ENCODE measurements at places on chromosomes 16 and 17. TPM values are rescaled to one million over a fixed set of nuclear protein-coding genes. Genes with fewer than 3 reads are reported as not detected.

DNA sequence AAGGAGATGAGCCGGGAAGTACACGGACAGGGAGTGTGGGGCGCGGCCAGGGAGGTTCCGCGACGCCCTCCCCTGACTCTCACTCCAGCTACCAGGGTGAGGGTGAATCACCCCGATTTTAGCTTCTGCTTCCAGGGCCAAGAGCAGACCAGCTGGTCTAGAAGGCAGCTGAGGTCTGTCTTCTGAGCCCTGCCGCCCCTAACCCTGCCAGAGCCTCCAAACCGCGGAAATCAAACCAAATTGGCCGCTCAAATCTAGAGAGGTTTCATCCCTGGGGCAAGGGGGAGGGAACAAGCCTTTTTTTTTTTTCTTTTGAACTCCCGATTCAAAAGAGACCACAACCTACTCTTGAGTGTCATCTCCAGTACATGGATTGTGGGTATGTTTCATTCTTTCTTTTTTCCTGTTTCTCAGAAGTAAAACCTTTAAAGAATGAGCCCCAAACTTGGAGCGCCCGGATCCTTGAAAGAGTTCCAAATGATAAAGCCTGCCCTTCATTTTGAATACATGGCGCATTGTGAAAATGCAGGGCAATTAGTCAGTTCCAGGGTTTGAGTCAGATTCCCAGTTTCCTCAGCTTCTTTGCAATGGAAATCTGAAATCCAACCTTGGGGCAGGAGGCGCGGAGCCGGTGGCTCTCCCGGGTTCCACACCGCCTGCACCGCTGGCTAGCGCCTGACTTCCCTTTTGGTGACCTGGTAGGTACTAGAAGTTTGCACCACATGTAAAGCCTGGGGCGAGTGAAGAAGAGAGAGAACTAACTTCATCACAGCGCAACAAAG is 16.5 kb upstream of the ZFHX3 start:
- DNase-seq: no peak

DNA sequence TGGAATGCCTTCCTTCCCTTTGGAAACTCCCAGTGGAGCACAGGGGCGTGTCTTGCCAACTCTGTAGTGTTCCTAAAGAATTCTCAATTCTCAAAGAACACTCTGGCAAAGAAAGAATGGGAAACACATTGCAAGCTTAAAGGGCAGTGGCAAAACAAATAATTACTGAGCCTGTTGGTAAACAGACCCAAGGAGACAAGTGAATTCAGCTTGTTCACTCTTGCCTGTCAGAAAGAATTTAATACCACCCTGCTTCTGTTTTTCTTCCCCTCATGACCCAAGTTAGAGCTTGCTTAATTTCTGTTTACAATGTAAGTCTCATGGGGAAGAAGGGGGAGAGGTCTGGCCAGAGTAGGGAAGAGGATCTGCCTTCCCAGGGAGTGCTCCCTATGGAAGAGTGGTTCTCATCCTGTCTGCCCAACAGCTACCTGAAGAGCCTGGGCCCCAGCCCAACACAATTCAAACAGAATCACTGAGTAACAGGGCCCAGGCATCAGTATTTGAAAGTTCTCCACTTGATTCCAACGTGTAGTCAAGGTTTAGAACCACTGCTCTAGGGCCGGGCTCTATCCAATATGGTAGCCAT is 386.0 kb downstream of the SLC39A11 start:
- no peak for DNase-seq

GRCh38 chr16:83705856-83706255 is 101.9 kb upstream of the HSBP1 start:
- no peak for DNase-seq

DNA sequence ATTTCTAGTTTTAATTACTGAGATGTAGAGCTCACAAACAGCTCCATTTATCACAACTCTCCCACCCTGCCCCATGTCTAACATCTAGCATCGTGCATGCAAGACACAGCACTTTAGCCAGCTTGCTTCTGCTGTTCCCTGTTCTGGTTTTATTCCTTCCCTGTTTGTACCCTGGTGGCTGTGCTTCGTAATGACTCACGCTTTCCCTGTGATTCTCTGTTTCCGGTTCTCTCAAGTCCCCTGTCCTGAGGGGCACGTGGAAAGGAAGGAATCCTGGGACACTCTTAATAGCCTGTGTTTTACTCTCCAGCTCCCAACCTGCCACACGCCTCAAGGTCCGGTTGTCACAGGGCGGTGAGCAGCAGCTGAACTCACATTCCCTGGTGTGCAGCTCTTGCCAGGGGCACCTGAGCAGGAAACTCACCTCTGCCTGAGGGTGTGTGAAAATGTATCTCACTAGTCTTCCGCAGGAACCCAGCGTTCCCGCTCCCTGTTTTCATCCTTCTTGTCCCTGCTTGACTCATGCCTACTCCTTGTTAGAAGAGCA is 10.6 kb downstream of the SHISA6 start:
- no peak for DNase-seq

DNA sequence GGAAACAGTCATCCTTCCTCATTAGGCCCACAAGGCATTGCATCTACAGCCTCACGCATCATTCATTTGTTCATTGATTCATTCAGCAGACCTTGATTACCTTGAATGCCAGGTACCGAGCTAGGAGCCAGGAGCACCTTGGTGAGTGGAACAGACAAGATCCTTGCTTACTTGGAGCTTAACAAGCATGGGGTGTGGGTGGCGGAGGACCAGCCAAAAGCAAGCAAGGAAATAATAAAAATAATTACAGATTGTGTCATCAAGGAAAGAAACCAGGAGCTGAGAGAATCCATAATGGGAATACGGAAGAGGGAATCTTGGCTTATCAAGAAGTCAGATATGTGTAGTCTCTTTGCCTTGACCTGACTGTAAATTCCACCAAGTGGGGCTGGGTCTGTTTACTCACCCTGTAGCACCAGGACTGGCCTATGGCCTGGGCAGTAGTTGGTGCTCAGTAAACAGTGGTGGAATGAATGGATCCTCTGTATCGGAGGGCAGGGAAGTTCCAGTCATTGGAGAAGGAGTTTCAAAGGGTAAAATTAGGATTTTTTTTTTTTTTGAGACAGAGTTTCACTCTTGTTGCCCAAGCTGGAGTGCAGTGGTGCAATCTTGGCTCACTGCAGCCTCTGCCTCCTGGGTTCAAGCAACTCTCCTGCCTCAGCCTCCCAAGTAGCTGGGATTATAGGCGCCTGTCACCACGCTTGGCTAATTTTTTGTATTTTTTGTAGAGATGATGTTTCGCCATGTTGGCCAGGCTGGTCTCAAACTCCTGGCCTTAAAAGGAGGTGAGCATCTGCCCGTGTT is 157.7 kb downstream of the MSI2 start:
- peak; percentile 73 for DNase-seq

ZSCAN10 gene
- not detected for total RNA-seq

GRCh38 chr17:61766520-61766919 is 96.8 kb downstream of the BRIP1 start:
- DNase-seq: no peak

DNA sequence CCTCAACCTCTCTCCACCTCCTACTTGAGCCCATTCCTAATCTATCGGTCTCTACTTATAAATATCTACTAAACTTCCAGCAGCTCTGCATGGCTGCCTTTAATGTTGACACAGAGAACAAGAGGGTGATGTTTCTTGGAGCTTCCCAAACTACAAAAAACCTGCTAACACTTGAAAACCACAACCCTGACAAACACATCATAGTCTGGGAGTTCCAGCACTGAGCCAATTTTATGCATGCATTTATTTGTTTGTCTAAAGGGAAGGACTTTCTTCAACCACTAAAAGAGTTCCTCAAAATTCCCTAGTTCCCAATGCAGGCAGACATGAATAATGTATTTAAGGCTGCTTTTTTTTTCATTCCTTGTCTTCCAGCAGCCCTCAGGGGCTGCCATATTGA is 331.8 kb upstream of the XYLT1 start:
- no peak for DNase-seq

GRCh38 chr16:84832488-84833143 is 12.8 kb downstream of the CRISPLD2 start:
- DNase-seq: no peak

KRT25 gene
- not detected for total RNA-seq

CCL17 gene
- total RNA-seq: not detected

DNA sequence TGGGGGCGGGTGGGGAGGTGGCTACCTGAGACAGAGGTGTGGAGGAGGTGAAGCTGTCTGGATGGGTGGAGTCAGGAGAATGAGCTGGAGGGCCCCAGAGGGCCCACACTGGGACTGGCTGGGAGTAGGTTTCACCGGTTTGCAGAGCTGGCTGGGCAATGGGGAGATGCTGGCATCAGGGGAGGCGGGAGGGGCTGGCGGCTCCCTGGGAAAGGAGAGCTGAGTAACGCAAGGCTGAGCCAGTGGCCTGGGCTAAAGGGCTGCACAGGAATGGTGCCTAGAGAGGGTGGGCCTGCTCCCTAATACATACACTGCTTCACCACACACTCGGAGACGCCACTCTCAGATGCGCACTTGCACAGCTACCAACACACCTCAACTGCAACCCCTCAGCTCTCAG is 12.4 kb downstream of the P3H4 start:
- DNase-seq: no peak

DNA sequence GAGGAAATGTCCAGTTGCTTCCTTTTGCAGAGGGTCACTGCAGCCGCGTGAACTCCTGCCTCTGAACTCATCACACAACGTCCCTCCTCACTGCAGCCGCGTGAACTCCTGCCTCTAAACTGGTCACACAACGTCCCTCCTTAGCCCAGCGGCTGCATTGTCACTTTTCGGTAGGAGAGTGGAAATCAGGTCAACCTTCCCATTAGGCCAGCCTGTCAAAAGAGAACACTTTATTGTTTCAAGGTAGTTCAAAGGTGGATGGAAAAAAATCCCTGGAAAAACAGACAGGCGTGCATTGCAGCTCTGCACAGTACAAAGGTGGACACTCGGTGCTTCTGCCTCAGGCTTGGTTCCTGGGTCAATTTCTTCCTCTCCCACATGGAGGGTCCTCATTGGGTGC is 280.2 kb downstream of the FOXL1 start:
- DNase-seq: no peak

FOXJ1 gene
- total RNA-seq: 7.0 TPM

DNA sequence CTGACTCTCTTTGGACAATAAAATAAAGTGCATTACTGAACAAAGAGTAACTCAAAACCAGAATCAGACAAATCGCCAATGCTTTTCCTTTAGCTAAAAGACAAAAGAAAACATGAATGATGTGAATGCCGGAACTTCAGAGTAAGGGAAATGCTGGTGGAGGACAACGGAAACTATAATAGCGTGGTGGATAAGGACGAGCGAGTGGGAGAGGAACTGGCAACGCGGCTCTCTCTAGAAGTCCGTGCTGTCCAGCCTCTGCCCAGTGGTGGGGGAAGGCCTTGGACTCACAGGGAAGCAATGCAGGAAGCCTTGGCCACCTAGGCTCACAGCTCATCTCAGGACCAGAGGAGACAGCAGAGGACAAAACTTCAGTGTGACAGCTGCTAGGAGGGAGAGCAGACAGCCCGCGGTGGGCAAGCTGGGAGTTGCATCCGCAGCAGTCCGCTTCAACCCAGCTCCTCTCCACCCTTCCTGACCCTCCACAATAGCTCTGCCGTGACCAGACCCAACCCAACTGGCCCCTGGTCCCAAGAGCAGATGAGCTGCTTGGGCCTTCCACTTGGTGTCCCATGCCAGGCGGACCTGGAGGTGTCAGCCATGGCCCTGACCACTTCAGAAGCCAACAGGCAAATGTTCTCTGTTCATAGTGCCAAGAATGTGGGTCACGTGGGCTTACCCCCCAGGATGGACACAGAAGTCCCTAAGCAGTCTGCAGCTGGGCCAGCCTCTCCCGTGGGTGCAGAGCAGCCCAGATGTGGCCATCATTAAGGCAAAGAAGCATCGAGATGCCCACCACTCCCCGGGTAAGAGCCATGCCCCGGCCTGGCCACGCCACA is 5.3 kb upstream of the FAAP100 start:
- DNase-seq: peak; percentile 39

USP43 gene
- total RNA-seq: 6.5 TPM

- DNase-seq: no peak
Observed at GRCh38 chr16:51392521-51393187, 241.6 kb upstream of the SALL1 start.

- peak; percentile 69 for DNase-seq
Observed at GRCh38 chr16:67150047-67150832, 558 bp downstream of the B3GNT9 start.

DNA sequence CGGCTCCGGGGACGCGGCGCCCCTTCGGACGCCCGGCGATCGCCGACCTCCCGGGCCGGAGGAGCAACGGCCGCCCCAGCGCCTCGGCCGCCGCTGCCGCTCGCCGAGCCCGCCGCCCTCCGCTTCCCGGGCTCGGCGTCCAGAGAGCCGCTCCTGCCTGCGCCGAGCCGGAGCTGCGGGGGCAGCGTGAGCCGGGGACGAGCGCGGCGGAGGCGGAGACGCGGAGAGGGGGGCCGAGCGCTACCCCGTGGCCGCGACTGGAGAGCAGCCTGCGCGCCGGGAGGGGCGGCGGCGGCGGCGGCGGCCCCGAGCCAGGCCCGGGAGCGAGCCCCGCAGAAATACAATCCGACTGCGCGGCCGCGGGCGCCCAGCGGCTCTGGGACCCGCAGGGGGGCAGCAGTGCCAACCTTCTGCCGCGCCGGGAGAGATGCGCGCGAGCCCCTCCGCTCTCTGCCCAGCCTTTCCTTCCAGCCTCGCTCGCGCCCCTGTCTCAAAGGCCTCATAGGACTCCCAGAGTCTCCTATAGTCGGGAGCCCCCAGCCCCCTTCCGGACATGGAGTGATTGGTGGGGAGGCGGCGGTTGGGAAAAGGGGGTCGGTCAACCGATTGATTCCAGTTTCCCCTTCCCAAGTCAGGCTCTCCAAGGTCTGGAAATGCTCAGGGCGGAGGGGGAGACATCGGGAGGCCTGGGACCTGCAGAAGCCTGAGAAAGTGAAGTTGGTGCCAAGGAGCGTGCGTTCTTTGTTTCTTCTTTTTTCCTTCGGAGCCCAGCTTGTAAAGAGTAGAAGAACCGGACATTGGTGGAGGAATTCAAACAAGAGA is 1.0 kb upstream of the SDK2 start:
- no peak for DNase-seq

DNA sequence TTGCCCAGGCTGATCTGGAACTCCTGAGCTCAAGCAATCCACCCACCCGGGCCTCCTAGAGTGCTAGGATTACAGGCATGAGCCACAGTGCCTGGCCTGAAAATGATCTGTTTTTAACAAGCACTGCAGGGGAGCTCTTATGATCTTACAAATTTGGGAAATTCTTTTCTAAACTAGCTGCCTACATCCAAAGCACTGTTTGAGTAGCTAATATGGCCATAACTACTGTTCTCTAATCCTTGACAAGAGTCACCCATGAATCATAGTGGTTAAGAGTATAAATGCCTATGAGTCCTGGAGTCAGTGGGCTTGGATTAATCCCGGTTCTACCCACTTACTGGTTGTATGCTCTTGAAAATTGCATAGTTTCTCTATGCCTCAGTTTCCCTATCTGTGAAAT is 1.4 kb upstream of the CPPED1 start:
- DNase-seq: no peak

Data from Caco-2 (cell line).